ENCODE measurements at places on chromosomes 2 and 18.
A peak's percentile ranks its signal among the peaks of the same experiment; 100 is the strongest.

DNA sequence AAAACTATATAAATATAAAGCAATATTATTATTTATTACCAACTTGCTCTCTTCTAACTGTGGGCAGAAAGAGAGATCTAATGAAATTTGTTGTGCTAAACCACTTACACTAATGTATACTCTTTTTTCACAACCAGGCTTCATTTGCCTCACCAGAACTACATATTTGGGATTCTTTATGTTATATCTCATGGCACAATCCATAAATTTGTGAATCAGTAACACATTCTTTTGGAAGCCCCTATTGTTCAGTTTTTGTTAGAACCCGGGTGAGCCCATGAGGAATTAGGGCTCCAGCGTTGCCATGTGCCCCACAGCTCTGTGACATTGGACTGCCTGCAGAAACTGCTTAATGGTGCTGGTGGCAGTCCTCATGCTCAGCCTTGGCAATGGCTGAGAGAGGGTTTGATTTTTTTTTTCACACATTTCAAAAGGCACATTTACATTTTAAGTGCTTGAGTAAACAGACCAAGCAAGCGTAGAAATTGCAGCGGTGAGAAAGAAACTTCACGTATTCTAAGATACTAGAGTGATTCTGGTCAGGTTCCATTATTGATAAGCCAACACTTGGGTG, 15.3 kb downstream of the VIT start:
- DNase-seq: peak; percentile 43

DNA sequence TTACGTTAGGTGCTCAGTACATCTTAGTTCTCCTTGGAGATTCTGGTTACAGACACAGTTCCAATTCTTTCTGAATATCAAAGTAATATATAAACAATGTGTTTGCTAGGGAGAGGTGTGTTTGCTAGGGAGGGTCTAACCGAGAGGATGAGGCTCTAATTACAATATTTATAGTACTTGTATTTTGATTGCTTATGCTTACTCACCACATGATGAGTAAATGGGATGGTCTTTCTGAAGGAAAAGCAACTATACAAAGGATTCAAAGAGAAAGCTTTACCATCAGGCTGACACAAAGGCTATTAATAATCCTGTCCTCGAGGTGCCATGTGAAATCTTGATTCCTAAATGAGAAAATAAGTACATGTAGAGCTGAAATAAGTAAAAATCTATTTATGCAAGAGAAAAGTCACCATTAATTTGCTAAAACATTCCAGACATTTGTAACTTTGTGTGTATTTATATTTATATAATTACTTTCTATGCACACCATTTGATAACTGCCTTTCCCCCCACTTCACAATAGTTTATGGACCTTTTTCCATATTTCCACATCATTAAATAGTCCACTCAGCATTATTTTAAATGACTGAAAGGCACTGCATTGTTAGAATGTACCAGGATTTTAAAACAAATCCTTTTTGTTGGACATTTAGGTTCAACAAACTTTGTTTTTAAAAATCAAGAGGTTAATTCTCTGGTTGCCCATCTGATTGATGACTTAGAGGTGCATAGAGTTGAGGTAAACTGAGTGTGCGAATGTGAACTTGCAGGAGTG, 94.5 kb upstream of the FN1 start:
- no peak for DNase-seq

DNA sequence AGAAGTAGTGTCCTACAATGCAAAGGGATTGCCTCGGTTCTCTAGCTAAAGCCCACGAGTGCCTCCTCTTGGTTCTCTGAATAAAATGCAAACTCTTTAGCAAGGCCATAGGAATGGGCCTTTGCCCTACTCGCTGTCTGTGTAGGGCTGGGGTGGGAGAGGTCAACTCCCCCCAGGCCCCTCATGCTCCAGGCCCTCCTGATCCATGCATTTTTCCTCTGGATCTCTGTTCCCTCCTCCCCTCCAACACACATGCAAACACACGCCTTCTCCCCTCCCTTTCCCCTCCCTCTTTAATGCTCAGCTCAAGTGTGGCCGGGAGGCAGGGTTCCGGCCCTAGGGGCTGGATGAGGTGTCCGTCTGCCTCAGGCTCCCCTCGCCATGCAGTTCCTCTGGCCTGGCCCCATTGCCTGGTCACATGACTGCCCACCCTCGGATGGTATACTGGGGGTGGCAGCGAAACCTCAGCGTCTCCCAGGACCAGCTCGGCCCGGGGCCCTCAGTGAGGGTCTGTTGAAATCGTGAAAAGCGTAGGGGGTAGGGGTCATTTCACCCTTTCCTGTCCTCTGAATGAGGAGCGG, 14.9 kb upstream of the KLF11 start:
- DNase-seq: no peak

DNA sequence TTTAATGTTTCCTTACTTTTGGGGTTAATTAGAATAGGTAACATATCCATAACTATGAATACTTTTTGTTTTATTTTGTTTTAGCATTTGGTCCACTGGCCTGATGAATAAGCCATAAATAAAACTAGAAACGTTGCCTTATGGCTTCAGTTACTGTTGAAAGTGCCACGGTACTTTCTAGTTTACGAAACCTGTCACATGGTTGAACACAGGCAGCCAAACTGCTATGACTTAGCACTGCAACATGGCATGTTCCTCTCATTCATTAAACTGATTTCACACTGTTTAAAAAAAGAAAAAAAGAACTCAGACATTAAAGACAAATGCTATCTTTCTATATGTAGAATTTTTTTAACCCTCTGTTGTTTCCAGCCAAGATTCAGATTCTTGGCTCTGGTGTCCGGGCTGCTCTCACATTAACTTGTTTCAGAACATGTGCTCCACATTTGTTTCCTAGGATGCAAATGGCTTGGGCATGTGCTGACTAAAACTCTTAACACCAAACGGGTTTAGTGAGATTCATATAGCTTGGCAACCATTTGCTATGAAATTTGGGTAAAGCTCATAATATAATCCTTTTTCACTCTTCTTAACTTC, 323.9 kb upstream of the RND3 start:
- no peak for DNase-seq

DNA sequence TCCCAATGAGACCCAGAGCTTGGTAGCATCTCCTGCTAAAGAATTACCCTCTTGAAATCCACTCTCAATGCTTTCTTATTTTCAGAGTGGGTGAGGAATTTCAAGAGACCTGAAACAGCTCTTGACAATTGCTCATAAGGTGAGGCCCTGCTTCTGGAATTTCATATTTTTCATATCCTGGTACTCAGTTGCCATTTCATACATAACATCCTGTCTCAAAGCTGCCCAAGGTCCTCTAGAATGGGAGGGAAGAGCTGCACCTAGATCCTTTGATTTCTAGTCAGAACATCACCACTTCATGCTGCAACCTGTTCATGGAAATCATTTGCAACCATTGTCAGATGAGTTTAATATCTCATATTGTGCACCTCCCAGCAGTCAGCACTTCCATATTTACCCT, 404.8 kb upstream of the GALNT5 start:
- DNase-seq: no peak

DNA sequence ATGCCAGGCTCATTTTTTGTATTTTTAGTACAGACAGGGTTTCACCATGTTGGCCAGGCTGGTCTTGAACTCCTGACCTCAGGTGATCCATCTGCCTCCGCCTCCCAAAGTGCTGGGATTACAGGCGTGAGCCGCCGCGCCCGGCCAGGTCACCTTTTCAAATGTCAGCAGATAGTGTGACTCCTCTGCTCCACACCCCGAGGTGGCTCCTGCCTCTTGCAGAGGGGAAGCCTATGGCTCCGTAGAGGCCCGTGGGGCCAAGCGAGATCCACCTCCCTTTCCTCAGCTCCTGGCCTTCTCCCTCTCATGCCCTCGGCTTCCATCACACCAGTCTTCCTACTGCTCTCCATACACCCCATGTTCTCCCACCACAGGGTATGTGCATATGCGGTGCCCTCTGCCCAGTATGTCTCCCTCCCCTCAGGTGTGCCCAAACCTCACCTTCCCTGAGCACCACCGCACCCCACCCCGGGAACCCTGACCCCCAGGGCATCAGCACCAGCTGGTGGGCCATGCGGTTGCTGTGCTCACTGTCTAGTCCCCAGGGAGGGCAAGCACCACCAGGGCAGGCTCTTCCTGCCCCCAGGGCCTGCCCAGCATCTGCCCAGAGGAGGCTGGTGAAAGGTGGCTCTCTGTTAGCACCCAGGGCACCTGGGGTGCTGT, 10.7 kb downstream of the GPR17 start:
- no peak for DNase-seq

GRCh38 chr2:54864727-54865126, 141.3 kb downstream of the EML6 start:
- no peak for DNase-seq

GRCh38 chr2:24924266-24924665, 4.2 kb upstream of the ADCY3 start:
- DNase-seq: no peak

GRCh38 chr18:75317703-75318102, 107.1 kb downstream of the TSHZ1 start:
- no peak for DNase-seq

DNA sequence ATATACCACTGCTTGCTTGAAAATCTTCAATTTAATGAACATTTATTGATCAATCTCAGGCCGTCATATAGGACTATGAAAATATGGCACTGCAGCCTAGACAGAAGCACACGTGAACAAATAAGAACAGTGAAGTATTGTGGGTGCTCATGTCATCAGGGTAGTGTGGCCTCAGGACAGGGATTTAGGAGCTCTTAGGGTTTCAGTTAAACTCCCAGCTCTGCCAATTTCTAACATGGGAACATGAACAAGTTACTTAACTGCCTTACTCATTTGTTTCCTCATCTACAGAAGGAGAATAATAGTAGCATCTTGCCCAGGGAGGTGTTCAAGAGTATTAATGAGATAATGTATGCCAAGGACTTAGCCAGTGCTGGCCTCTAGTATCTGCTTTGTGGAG, 146.0 kb upstream of the MAP3K20 start:
- no peak for DNase-seq

DNA sequence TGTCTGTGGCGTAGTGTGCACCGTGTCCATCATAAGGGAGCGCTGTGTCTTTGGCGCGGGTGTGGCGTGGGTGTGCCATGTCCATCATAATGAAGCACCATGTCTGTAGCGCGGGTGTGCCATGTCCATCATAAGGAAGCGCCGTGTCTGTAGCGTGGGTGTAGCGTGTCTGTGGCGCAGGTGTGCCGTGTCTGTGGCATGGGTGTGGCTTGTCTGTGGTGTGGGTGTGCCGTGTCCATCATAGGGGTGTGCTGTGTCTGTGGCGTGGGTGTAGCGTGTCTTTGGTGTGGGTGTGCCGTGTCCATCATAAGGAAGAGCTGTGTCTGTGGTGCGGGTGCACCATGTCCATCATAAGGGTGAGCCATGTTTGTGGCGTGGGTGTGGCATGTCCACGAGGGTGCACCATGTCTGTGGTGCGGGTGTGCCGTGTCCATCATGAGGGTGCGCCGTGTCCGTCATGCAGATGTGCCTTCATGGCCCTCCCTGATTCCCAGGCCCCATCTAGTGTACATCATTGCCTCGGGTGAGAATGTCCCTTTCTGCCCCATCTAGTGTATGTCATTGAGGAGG, 275.0 kb downstream of the GBX2 start:
- DNase-seq: no peak

DNA sequence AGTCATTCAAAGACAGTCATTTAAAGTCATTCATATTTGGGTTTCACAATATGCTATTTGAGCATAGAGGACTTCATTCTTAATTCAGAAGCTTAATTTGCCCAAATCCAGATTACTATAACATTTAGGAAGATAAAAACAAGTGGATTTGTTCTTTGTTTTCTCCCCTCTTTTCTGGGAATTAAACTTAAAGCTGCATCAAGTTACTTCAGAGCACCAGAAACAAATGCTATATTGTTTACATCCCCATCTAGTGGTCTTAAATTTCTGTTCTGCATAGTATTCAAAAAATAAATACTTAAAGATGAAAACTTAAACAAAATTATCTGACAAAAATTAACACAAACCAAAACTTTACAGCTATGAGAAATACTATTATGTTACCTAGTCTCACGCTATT, 34.7 kb upstream of the MARCHF7 start:
- DNase-seq: peak; percentile 2

DNA sequence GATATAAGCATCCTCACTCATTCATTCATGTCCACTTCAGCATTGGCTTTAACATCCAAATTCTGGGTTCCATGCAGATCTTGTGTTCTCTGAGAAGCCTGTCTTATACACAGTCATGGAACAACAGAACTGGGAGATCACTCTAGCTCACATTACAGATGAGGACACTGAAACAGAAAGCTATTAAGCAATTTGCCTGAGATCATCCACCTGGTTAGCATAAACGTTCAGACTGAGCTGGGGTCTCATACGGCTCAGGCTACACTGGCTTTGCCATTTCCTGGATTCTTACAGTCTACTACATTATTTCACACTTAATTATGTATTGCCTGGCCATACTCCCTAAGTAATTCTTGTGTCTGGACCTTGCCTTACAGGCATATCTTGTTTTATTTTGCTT, 169.4 kb upstream of the FANCL start:
- no peak for DNase-seq

GRCh38 chr2:152421521-152422370, 86.8 kb downstream of the FMNL2 start:
- peak; percentile 98 for DNase-seq

Measured in fibroblast of skin of left quadriceps (primary cell).